D721Med (cell line): ENCODE measurements at places on chromosomes 5 and 9.

GRCh38 chr9:129682381-129682780 is 16.9 kb downstream of the PRRX2 start:
- no peak for DNase-seq

DNA sequence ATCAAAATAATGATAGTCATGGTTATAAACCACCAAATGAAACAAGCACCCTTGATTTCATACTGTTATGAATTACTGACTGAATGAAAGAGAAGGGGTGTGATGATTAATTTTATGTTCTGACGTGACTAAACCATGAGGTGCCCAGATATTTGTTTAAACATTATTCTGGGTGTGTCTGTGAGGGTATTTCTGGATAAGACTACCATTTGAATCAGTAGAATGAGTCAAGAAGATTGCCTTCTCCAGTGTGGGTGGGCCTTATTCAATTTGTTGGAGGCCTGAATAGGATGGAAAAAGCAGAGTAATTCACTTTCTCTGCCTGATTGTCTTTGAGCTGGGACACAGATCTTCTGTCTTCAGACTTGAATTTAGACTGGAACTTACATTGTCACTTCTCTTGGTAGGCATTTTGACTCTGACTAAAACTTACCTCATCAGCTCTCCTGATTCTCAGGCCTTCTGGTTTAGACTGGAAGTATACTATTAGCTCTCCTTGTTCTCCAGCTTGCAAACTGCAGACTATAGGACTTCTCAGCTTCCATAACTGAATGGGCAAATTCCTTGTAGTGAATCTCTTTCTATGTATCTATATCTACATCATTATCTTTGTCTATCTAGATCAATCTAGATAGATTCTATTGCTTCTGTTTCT is 321.9 kb upstream of the TARS1 start:
- no peak for DNase-seq

DNA sequence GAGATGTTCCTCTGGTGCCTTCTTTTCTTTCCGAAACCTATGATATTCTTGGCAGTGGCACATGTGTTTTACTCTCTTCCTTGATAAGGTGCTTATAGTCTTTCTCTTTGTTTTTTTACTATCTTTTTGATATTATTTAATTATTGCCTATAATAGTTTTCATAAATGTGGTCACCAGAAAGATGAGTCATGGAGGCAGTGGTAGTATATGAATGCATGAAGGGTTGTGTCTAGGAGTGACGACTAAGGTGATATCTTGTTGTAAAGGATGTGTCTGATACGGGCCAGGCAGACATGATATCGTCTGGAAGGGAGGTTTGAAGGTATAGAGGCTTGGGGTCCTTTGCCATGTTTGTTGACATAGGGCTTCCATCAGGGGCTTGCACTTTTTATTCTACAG is 36.8 kb downstream of the SLC44A1 start:
- no peak for DNase-seq

DNA sequence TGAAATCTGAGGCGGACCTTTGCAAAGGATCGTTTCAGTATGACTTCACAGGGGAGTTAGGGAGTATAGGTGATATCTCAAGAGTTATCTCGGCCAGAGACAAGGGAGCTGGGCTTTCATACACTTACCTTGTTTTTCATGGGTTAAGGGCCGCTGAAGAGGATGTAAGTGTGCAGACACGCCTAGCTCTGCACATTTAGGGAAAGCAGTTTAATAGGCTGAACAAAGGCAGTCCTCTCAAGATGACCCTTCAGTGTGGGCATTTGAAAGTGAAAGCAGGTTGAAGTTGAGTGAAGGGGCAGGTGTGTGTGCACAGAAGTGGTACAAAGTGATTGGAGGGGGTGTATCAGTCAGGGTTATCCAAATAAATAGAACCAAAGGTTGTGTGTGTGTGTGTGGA is 33.1 kb upstream of the PRXL2C start:
- DNase-seq = no peak

DNA sequence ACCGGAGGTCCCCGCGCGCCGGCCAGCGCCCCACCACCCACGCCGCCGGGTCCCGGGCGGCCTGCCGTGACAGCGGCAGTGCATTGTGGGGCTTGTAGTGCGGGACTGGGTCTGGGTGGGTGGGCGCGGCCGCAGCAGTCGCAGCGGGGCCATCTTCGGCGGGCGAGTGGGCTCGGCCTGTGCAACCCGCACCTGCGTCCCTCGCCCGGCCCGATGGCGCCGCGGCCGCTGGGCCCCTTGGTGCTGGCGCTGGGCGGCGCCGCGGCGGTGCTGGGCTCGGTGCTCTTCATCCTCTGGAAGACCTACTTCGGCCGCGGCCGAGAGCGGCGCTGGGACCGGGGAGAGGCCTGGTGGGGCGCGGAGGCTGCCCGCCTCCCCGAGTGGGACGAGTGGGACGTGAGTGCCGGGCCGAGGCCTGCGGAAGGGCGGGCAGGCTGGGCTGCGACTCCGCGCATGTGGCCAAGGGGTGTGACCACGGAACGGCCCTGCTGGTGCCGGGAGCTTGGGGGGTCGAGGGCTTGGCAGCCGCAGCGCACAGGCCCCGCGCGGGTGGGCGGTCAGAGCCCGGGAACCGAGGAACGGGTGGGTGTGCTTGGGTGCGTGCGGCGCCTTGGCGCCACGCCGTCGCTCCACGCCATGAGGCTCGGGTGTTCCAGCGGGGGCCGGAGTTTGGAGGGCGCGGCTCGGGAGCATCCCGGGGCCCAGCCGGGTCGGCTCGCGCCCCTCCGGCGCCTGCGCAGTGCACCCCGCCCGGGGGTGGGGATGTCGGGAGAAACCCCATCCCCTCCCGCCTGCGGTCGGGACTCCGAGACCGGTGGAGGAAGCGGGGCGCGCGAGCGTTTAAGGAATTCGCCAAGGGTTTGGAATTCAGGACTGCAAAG is at the start of gene ARL10:
ARL10 (plus strand) TSS at position 137 of the 881 bp plus-strand sequence; CDS start at position 214, 77 bp downstream.
- no peak for DNase-seq

DNA sequence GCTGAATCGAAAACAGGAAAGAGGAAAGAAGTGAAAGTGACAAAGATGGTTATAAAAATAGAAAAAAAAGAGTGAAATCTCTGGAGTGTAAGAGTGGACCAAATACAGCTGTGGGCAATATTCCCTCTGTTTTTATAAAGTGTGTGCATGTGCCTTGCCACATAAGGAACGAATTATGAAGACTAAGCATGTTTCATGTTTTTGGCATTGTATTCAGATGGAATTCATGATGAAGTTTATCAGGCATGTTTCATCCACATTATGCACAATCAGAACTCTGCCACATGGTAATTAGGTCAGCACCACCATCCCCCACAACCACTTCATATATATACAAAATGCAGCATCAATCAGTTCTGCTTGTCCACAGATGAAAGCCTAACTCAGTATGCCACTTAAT is 348.0 kb downstream of the ZNF608 start:
- DNase-seq = no peak

GRCh38 chr5:16759147-16759773 is 142.5 kb upstream of the RETREG1 start:
- no peak for DNase-seq

- DNase-seq = no peak
Measured at GRCh38 chr9:94581728-94582127, 11.9 kb downstream of the FBP2 start.

DNA sequence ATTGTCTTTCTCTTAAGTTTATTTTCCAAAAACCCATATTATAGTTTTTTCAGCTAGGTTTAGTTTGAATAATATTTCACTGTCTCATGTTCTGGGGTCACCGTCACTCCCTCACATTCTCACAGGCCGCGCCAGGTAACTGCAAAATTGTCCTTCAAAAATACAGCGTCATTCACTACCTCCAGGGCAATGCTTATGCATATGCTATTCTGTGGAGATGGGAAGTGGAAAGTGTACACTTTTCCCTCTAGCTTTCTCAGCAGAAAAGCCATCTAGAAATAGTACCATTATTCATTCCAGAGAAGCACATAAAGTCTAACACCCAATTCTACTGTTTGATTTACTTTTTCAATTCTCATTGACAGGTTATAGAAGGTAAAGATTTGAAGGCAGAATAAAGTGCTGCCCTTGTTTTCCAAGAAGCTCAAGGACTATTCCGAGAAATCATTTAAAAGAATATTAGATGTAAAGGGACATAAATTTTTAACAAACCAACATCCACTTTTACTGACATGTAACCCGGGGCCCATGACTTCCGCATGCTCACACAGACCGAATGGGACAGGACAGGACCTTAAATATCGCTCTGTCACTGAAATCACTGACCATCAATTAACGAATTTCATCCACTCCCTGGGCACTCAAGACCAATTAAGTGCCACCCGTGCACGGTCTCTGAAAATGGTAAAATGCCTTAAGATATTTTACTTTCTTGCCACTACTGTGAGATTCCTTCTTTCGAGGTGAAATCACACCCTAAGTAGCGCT is 720 bp downstream of the NUDT12 start:
- no peak for DNase-seq

DNA sequence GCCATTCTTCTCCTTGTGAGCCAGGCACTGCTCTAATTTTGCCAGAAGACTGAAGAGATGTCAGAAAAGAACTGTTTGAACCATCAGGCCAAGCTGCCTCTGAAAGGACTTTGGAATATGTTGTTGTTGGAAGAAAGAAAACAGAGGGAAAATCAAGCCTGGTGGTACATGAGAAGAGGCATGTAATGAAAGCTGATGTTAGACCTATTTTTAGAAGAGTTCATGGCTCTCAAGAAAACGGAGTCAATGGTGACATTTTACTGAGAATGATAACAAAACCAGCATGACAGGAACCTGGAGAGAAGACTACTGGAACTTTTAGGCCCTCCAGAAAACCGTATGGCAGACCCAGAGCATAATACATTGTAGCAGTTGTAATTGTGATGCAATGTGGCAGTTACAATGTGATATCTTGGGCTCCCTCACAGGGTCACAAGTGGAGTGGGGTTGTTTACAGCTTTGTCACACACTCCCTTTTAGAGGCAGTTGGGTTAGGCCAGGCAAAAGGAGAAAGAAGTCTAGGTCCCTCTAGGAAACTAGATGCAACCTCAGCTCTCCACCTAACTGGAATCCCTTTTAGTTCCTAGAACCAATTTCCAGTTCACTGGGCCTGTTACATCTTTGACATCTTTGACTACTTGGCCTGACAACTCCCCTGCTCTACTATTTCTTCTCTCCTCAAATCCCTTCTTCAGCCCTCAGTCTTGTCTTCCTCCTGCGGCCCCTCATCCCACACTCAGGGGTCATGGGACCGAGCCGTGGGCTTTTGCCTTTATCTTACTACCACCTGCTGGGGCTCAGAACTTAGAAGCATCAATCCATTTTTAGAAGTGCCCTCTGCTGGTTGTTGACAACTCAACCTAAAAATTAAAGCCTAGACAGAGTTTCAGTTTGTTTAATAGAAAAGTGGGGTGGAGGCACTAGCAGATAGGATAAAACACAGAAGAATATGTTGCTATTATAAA is 61.2 kb upstream of the JAK2 start:
- no peak for DNase-seq

GRCh38 chr9:108382310-108382709 is 473.5 kb downstream of the ACTL7B start:
- DNase-seq = no peak

GRCh38 chr9:7011395-7012067 is 253.8 kb downstream of the KDM4C start:
- DNase-seq = no peak

DNA sequence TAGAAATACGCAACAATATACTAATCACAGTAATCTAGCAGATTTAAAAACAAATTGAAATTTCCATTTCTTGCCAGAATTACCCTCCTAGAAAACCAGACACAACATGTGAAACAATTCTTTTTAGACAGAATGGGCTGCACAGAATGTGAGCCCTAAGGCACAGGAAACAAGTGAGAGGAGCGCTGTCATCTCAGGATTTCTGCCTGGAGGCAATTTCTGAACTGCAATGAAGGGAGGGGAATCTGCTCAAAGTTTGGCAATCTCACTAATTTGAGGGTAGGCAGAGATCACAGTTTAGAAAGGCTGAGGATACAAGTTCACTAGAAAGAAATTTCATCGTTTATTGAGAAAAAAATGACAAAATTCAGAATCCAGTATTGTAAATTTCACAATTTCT is 70.3 kb downstream of the INIP start:
- DNase-seq = no peak

DNA sequence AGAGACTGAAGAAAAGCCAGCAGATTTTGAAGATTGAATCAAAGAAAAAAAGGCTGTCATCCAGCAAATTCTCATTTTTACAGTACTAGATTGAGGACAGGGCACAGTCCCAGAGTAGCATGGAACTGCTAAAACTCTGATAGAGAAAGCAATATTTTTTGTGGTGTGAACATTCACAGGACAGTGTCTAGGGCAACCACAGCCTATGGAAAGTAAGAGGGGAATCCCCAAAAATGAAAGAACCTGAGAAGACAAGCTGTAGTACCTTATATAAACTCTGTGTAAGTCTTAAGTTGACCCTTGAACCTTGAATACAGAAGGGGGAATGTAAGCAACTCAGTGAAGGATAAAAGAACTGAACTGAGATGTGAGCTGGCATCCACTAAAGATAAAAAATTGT is 540.3 kb downstream of the HINT1 start:
- DNase-seq = no peak

DNA sequence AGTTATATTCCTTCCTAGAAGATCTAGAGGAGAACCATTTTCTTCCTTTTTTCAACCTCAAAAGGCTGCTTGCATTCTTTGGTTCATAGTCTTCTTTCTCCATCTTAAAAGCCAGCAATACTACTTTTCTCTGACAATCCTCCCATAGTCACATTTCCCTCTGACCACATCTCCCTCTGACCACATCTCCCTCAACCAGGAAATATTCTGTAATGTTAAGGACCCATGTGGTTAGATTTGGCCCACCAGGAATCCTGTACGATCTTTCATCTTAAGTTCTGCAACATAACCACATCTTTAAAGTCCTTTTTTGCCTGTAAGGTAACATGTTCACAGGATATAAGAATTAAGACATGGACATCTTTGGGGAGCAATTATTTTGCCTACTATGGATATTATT is 179.4 kb upstream of the SPEF2 start:
- DNase-seq = no peak

- DNase-seq = no peak
Measured at GRCh38 chr9:99573085-99573484, 248.6 kb upstream of the NR4A3 start.

DNA sequence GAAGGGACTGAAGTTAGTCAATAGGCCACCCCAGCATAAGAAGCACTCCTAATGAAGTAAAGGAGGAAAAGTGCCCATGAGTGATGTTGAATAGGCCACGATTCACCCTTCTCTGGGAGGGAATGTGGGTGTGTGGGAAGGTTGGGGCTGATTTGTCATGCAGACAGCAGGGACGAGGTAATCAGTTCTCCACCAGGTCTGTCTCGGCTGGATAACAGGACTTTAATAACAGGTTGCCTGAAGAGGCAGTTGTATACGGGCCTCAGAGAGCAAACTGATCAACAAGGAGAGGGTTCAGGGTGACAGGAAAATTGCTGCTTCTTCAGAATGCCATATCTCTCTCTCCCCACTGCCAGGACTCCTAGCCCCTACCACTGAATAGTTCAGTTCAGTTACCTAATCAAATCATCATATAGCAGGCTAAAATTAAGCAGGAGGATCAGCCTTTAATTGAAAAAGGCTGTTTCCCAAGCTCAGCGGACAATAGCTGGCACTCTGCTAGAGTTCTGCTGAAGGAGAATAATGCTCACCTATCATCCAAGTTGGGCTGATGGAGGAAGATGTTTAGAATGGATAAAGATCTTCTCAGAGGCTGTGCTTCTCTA is 43.6 kb upstream of the SMIM32 start:
- DNase-seq = no peak
